ENCODE measurements at places on chromosomes 1 and 21.
A peak's percentile ranks its signal among the peaks of the same experiment; 100 is the strongest.

DNA sequence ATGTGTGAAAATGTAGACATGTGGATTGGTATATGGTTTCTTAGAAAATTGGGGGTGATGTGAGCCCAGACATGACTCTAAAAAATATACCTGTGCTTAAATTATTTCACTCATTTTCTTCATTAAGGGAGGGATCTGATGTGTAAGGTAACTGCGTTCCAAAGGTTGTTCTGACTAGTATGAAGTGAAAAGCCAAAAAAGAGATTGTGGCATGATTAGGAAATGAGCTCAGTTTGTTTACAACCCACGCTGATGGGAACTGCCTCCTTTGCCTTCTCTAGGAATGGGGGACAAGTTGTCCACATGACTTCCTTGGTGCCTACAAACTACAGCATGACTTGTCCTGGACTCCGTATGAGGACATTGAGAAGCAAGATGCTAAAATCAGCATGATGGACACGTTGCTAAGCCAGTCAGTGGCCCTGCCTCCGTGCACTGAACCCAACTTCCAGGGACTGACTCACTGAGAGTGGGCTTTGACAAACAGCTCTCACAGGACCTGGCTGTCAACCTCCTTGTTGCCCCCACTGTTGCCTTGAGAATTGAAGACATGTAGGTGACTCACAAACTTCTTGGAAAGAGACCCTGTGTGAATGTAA lies 8.0 kb downstream of the C1orf50 start:
- no peak for DNase-seq

DNA sequence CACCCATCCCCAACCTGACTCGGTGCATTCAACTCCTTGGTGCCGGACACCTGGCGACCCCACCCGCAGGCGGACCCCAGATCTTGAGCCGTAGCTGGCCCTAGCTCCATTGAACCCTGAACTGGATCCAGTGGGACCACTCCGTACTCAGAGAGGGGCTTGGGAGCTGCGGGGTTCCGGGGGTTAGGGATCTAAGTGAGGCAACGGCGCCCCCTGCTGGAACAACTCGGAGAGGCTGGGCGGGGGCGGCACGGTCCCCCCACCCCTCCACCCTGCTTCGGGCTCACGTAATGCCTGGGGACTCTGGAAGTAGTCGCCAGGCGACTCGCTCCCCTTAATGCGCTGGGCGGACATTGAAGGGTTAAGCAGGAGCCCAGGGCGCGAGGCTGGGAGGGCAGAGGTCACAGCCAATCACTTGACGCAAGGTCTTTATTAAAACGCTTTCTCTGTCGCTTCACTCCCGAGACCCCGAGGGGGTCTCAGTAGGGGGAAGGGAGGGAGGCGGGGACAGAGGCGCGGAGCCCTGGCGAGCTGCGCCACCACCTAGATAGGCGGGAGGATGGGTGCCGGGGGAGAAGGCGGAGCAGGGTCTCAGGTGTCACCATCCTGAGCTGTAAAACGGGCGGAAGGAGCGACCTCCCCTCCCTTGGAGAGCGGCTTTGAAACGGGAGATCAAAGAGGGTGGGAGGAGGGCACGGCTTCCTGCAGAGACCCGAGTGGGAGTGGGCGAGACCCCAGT lies 704 bp upstream of the CRABP2 start:
- peak; percentile 64 for DNase-seq

GRCh38 chr1:45765999-45766792 lies 15.7 kb upstream of the IPP start:
- no peak for DNase-seq

- DNase-seq, result no peak
These were observed 7.1 kb downstream of the KLF18 start for GRCh38 chr1:44134071-44134920.

GRCh38 chr1:15668089-15668754 lies 15.9 kb upstream of the PLEKHM2 start:
- DNase-seq, result no peak

GRCh38 chr1:41983451-41983850 lies 64.7 kb upstream of the HIVEP3 start:
- no peak for DNase-seq

GRCh38 chr1:72235062-72235461 lies 47.3 kb downstream of the NEGR1 start:
- no peak for DNase-seq

DNA sequence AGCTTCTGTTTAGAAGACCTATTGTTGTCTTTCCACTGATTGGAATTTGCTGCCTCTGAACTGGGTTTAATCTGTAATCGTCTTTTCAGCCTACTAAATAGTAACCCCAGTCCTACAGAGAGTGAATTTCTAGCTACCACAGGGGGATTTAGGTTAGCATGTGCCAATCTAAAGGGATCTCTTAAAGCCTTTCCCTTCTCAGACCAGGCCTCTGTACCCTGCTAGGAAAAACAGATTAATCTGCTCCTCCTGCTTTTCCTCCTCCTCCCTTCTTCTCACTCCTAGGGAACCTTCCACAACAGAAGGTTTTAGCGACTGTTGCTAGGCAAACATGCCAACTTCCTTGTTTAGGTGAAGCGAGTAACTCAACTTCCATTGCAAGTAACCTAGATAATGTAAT lies 1.3 kb upstream of the RC3H1 start:
- DNase-seq, result no peak

DNA sequence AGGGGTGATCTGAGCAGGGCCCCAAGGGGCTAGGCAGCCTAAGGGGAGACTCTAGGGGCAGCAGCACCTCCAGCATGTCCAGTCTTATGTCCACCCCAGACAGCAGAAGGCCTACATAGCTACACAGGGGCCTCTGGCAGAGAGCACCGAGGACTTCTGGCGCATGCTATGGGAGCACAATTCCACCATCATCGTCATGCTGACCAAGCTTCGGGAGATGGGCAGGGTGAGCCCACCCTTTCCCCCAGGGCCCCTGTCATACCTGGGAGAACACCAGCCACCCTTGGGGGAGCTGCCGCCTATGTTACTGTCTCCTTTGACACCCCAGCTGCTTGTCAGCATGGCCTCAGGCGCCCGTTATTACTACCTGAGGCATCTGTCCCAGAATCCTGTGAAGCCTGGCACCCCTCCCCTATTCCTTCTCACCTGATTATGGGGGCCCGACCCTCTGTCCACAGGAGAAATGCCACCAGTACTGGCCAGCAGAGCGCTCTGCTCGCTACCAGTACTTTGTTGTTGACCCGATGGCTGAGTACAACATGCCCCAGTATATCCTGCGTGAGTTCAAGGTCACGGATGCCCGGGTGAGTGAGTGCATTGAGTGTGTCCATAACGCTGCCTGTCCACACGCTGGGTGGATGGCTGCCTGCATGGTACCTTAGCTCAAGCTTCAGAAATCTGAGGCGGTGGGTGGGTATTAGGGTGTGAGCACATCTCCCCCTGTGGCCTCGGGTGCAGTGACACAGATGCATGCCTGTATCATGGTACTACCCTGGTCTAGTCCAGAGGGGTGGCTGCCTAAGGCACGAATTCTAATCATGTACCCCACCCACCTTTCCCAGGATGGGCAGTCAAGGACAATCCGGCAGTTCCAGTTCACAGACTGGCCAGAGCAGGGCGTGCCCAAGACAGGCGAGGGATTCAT lies 29.7 kb upstream of the KDM4A start:
- DNase-seq, result no peak

DNA sequence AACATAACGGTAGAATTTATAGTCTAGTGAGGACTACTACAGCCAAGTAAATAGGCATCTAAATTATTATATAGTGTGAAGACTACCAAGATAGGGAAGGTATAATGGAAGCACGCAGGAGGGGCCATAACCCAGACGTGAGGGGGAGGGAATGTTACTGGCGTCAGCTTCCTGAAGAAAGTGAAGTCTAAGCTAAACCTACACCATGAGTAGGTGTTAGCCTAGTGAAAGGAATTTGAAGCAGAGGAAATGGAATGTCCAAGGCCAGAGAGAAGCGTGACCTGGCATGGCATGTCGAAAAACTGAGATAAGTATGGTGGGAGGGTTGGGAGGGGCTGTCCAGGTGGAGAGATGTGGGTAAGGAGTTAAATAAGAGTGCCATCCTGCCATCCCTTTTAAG lies 140.5 kb downstream of the SLC44A5 start:
- no peak for DNase-seq

GRCh38 chr1:51627672-51628071 lies 10.8 kb downstream of the OSBPL9 start:
- no peak for DNase-seq

GRCh38 chr1:79496129-79496528 lies 489.6 kb upstream of the ADGRL4 start:
- DNase-seq, result no peak

DNA sequence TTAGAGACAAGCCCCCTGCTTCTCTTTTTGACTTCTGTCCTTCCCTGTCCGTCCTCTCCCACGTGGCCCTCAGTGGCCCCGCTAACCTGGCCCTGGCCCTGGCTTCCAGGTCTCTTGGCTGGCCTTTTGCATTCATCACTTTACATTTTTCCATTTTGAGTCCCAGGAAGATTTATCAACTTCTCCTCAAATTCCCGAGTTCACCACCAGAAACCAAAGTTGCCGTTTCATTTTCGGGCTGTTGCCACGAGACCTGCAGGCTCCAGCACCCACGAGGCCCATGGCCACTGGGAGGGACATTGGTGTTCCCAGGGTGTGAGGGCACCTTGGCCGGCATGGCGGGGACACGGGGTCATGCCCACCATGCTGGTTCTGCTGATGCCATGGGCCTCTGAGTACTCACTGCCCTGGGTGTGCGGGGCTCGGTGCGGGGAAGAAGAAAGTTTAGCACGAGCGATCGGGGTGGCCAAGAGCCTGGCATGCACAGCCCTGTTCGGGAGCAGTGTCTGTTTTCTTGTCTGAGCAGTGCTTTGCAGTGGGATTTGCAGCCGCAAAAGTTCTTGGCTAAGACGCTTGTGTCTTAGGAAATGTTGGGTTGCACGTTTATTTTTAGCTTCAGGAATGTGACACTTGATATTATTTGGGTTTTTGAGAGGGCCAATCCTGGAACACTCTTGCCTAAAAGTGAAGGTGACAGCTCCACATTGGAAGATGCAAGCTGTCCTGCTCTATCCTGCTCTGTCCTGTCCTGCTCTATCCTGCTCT lies 40.4 kb upstream of the ADARB1 start:
- no peak for DNase-seq

DNA sequence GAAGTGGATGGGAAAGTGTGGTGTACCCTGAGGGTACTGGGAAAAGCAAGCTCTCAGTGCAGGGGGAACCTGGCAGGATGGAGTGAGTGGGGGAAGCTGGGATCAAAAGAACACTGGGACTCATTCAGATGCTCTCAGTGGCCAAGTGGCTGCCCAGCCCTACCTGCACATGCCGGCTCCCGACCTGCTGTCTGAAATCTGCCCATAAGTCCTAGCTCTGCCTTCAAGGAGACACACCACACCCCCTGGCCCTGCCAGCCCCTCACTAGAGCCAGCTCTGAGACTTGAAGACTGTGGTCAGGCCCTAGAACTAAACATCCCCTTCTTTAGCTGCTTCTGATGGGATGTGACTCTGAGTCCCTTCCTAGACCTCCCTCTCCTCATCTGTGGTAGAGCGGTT lies 2.2 kb downstream of the TMEM54 start:
- no peak for DNase-seq

GRCh38 chr1:41485605-41486004 lies 1.1 kb upstream of the EDN2 start:
- DNase-seq, result no peak

DNA sequence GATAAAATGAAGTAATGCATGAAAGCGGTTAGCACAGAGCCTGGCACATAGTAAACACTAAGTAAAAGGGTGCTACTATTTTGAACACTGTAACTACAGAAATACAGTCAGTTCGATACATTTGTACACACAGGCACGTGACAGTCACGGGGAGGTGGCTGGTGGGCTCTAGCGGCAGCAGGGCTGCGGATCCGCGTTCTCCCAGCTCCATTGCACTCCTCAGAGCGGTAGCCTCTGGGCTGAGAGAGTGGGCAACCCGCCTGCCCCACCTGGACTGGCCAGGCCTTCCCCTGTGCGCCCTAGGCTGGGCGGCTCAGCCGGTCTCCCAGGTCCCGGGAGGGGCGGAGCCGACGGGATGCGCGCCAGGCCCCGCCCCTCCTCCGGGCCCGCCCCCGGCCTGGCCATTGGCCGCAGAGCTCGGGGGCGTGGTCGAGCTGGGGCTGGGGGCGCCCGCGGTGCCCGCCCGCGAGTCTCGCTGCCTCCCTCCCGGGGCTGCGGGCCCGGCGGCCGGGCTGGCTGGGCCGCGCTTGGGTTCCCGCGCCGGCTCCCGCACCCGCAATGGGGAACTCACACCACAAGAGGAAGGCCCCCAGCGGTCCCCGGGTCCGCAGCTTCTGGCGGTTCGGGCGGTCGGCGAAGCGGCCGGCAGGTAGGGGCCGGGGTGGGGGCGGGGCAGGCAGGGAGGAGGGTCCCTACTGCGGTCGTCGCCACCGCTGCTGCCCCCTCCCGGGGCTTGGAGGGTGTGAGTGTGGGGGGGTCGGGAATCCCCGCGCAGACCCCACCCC lies 51.2 kb upstream of the SYNC start:
- peak; percentile 55 for DNase-seq
